ENCODE measurements at places on chromosomes 2 and 18. TPM values are rescaled to one million over a fixed set of nuclear protein-coding genes. Genes with fewer than 3 reads are reported as not detected.
A peak's percentile ranks its signal among the peaks of the same experiment; 100 is the strongest.

Gene NPHP1
- total RNA-seq = 3.3 TPM

Gene HOXD9
- not detected for total RNA-seq

Gene ACTG2
- 540 TPM for total RNA-seq

Gene GKN2
- not detected for total RNA-seq

Gene SPP2
- not detected for total RNA-seq

Gene CBLN2
- not detected for total RNA-seq

Gene TWSG1
- total RNA-seq = 44.7 TPM

Gene NOSTRIN
- total RNA-seq = not detected

Gene STARD6
- not detected for total RNA-seq

Gene MYOM1
- total RNA-seq = 0.57 TPM

Gene MITD1
- total RNA-seq = 20.9 TPM

GRCh38 chr2:101199251-101199791 lies 48.1 kb upstream of the TBC1D8 start:
- H3K27ac ChIP-seq = no peak overlapping the region
- peaks cover 4% of the 10 kb centered on the region for H3K4me1 ChIP-seq
- no peaks in the 10 kb centered on the region for H3K36me3 ChIP-seq

DNA sequence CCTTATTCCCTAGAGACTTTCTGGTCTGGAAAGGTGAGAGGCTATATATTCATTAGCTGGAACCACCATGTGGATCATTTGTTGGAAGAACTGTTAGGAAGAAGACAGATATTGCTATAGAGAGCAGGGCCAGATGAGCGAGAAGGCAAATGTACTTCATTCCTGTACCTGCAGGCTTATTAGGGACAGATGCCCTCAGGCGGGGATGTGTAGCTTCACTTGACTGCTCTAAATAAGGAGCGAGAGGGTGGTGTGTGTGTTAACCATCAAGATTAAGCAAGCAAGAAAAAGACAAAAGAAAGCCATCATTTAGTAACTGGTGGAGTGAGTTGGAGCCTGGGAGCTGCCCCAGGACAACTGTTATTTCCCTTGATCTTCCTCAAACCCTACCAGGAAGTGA lies 36.4 kb downstream of the NEDD4L start:
- no peak for DNase-seq
- no peaks in the 10 kb centered on the region for H3K36me3 ChIP-seq
- no peak overlapping the region for H3K4me3 ChIP-seq
- no peaks in the 10 kb centered on the region for H3K4me1 ChIP-seq
- no peak overlapping the region for H3K27ac ChIP-seq

- H3K27ac ChIP-seq = no peak overlapping the region
- no peaks in the 10 kb centered on the region for H3K36me3 ChIP-seq
- no peaks in the 10 kb centered on the region for H3K27me3 ChIP-seq
- H3K4me3 ChIP-seq = no peak overlapping the region
- DNase-seq = no peak
Observed at GRCh38 chr2:22194218-22194617, 1070.5 kb downstream of the TDRD15 start.

DNA sequence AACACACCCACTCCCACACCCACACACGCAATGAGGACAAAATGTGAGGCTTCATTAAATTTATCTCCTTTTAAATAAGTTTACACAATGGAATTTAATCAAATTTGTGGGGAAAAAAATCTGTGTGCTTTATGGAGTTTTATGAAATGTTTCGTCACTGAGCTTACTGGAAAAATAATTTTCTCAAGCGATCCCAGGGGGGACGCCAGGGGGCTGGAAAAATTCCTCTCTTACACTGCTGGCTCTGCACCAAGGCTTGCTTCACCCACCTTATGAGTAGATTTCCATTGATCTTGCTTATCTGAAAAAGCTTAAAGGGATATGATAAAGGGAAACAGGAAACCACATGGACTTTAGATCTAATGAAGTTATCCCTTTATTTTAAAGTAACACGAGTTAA lies 95.5 kb downstream of the CABYR start:
- no peaks in the 10 kb centered on the region for H3K27me3 ChIP-seq
- H3K4me1 ChIP-seq = peaks cover 7% of the 10 kb centered on the region
- peaks cover 5% of the 10 kb centered on the region for H3K36me3 ChIP-seq
- H3K4me3 ChIP-seq = no peak overlapping the region
- no peak for DNase-seq

GRCh38 chr2:161695225-161695624 lies 71.0 kb downstream of the SLC4A10 start:
- no peaks in the 10 kb centered on the region for H3K4me1 ChIP-seq
- no peaks in the 10 kb centered on the region for H3K36me3 ChIP-seq
- no peaks in the 10 kb centered on the region for H3K27me3 ChIP-seq
- no peak overlapping the region for H3K27ac ChIP-seq
- DNase-seq = no peak
- H3K4me3 ChIP-seq = no peak overlapping the region

GRCh38 chr18:523561-523960 lies 23.1 kb upstream of the COLEC12 start:
- H3K27me3 ChIP-seq = no peaks in the 10 kb centered on the region
- no peak for DNase-seq
- H3K36me3 ChIP-seq = no peaks in the 10 kb centered on the region

GRCh38 chr18:58850786-58851469 lies 13.7 kb upstream of the ZNF532 start:
- DNase-seq = no peak
- no peaks in the 10 kb centered on the region for H3K36me3 ChIP-seq
- no peak overlapping the region for H3K4me3 ChIP-seq

- no peaks in the 10 kb centered on the region for H3K36me3 ChIP-seq
- H3K4me3 ChIP-seq = no peak overlapping the region
- H3K27ac ChIP-seq = no peak overlapping the region
Observed at GRCh38 chr18:44632469-44633145, 48.1 kb upstream of the SETBP1 start.

DNA sequence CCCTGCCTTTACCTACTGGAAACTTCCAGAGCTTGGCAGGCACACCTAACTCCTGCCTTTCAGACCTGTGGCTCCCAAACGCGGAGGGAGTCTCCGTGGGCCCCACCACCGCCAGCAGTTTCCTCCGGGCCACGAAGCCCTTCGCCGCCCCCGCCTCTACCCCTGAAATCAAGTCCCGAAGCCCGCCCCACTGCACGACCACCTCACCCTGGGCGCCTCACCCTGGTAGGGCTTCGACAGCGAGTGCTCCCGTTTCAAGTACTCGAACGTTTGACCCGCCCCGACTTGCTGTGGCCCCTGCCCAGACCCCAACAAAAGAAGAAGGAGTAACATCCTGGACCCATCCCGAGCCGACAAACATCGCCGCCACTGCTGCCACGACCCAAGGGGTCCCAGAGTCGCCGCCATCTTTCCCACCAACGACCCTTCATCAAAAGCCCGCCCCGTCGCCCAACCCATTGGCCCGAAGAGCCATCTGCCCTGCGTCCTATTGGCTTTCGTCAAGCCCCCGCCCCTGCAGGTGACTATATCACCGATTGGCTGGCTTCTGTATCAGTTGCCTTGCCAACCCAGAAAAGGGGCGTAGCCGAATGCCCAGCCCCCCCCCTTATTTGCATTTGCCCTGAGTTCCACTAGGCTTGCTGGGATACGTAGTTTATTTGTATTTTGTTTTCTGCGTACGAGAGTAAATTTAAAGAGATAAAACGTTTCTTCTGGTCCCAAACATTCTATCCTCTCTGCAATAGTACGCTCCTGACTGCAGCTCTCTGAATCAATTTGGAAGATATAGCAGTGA lies at the start of gene LMAN2L:
Gene LMAN2L (minus strand): TSS at position 432 of the 796 bp plus-strand sequence. CDS start 24 bp downstream, at position 408.
- DNase-seq = peak; percentile 90
- H3K27ac ChIP-seq = peak within 1 kb of the TSS; percentile 51
- peaks cover 11% of the 10 kb centered on the region for H3K4me1 ChIP-seq

- H3K4me1 ChIP-seq = peaks cover 8% of the 10 kb centered on the region
- H3K36me3 ChIP-seq = no peaks in the 10 kb centered on the region
- DNase-seq = no peak
- no peak overlapping the region for H3K4me3 ChIP-seq
- H3K27ac ChIP-seq = no peak overlapping the region
- H3K27me3 ChIP-seq = no peaks in the 10 kb centered on the region
Observed at GRCh38 chr2:111221701-111222100, 101.0 kb downstream of the BCL2L11 start.

DNA sequence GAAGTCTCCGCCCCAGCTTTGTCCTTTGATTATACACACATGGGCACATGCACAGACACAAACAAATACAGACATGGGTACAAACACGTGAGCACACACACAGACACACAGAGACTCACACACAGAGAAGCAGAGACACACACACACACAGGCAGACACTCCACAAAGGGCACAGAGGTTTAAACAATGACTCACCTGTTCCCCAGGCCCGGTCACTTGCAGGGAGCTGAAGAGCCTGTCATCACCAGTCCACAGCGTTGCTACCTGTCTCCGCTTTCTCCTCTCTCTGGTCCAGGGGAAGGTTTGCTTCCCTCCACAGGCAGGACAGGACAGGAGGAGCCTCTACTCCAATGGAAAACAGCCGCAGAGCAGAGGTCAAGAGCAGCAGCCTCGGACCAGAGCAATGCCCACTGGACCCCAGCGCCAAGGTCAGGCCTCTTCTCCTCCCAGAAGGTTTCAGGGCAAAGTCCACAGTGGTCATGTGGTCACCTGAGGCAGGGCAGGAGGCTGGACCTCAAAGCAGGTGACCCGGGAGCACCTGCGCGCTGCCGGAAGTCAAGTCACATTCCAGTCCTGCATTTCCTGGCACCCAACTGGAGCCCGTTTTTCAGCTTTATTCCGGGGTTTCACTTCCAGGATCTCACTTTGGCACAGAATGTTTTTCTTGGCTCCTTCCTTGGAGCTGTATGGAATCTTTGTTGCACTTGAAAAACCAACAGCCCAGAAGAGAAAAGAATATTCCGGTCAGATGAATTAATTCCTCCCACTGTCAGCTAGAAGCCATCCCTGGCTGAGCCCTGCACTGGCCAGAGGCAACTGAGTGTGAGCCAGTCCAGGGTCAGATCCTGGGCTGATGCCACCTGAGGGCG lies at the start of gene RAB17:
Gene RAB17 (minus strand): TSS at position 463 of the 869 bp plus-strand sequence. CDS start 4,580 bp downstream, outside the sequence.
- H3K4me1 ChIP-seq = peaks cover 24% of the 10 kb centered on the region
- no peak within 1 kb of the TSS for H3K27ac ChIP-seq
- no peak within 1 kb of the TSS for H3K4me3 ChIP-seq
- peak; percentile 42 for DNase-seq
- no peaks in the 10 kb centered on the region for H3K36me3 ChIP-seq

DNA sequence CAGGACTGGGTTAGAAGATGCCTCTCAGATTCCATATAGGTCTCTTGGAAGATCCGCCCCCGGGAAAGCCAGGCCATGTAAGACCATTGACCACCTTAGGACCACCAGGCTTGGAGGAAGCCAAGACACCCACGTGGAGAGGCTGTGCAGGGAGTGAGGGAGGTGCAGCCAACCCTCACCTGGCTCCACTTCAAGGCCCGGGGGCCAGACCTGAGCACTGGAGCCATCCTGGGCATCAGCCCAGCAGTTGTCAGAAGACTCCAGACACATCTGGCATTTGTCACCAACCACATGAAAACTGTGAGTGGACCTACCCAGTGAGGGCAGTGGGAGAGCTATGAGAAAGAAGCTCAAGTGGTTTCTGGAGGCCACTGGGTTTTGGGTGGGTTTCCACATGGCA lies 214.4 kb downstream of the MYT1L start:
- no peaks in the 10 kb centered on the region for H3K4me1 ChIP-seq
- H3K4me3 ChIP-seq = no peak overlapping the region
- no peak overlapping the region for H3K27ac ChIP-seq
- H3K27me3 ChIP-seq = no peaks in the 10 kb centered on the region
- no peak for DNase-seq

DNA sequence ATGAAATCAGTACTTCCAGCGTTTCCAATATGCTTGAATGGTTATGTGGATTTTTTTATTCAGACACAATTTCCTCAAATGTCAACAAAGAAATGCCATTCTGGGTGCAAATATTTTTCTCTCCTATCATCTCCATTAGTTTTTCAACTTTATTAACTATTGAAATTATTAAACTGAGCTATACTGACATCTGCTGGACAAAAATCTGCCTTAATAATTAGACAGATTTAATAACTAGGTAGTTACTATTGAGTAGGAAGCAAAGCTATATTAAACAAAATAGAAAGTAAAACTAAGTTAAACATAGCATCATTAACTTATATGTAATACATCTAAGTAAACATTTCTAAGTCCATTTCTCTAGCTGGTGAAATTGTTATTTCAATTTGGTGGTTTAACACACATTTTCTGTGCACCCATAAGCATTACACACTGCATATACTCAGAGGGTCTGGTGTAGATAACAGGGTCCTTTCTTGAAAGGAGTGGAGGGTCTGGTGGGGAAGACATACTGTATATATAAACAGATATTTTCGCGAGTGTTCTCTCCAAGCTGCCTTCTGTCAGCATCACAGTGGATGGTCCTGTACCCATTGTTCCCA lies 77.0 kb downstream of the LANCL1 start:
- no peaks in the 10 kb centered on the region for H3K4me1 ChIP-seq
- peak; percentile 3 for DNase-seq
- no peak overlapping the region for H3K4me3 ChIP-seq
- no peak overlapping the region for H3K27ac ChIP-seq

DNA sequence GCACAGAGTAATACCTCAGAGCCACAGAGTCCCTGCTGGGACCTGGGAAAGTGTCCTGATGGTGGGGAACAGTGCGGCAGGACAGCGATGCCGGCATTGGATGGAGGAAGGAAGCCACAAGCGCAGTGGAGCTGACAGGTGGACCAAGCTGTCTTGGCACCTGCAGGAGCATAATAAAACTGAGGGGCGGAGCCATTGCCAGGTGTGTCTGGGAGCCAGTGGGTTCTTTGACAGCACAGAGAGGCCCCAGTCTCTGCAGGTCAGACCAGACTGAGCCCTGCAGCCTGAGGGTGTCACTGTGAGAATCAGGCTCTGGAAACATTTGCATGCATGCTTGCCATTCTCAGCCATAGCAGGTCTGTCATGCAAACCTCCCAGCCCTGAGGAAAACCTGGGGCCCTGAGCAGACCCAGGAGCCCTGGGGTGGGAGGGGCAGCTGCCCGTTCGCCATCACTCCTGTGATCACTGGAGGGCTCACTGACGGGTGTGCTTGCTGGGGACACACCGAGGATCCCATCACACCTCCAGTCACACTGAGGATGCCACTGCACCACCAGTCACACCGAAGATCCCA lies 210.5 kb upstream of the HDAC4 start:
- H3K36me3 ChIP-seq = no peaks in the 10 kb centered on the region
- H3K4me3 ChIP-seq = no peak overlapping the region
- H3K27me3 ChIP-seq = no peaks in the 10 kb centered on the region
- no peaks in the 10 kb centered on the region for H3K4me1 ChIP-seq
- H3K27ac ChIP-seq = no peak overlapping the region

DNA sequence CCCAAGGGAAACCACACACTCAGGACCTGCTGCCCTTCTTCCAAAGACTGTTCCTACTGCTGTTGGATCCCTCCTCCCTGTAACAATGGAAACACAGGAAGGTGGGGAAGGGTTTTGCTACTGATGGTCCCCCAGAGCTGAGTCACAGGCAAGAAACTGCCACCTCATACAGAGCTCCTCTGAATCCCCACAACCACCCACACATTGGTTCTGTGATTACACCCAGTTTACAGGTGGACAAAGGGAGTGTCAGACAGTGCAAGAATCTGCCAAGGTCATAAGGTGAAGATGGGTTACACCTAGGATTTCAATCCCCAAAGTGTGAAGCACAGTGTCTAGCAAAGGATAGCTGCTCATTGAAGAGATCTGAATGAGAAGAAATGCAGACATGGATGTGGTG lies 141.7 kb upstream of the LMAN1 start:
- no peak overlapping the region for H3K27ac ChIP-seq
- no peaks in the 10 kb centered on the region for H3K27me3 ChIP-seq
- H3K4me1 ChIP-seq = peaks cover 24% of the 10 kb centered on the region
- DNase-seq = no peak

All from astrocyte (in vitro differentiated cells and primary cell).